ENCODE measurements at places on chromosomes 4 and X.

GRCh38 chrX:109498434-109498833, 16.5 kb upstream of the GUCY2F start:
- no peak for DNase-seq

- no peak for DNase-seq
These were observed 12.1 kb upstream of the CLCN5 start for GRCh38 chrX:49910344-49910743.

DNA sequence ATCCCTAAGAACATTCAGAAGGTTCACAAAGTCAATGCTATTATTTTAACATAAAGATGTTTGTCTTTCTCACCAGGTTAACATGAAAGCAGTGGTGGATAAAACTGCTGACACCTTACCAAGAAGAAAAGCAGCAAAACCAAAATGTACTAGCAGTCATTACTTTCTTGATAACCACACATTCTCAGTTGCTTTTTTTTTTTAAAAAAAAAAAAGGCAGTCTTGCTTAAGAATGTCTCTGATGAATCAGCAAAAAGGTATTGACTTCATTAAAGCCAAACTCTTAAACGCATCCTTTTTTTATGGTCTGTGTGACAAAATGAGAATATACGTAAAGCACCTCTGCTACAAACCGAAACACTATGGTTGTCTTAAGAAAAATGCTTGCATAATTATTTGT, 31.9 kb downstream of the CDKL2 start:
- DNase-seq = no peak

DNA sequence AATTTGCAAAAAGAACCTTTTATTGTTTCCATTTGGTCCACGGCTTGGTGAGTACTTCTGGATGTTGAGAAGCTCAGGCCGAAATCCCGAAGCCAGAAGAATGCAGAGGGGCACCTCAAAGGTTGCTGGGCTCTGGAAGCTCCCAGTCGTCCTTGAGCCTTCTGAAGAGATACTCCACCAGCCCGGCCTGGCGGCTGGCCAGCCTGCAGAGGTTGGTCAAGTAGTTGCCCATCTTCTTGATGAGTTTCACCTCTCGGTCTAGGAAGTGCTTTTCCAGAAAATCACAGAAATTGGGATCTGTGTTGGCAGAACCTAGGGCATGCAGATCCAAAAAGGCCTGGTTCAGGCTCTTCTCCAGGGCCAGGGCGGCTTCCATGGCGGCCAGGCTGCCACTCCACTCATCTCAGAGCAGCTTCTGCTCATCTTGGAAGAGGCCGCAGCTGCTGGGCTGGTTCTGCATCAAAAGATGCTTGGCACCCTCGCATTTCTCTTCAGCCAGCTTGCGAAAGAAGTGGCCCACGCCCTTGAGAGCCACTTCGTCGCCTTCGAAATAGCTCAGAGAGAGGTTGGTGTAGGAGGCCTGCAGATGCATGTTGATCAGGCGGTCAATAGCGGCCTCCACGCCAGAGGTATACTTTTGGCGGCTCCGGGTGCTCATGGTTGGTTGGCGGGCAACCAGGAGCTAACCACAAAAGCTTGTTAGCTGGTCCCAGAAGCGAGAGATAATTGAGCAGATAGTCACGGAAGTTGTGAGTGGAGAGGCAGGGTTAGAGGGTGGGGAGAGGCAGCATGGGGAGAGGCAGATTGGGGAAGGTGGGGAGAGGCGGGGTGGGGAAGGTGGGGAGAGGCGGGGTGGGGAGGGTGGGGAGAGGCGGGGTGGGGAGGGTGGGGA, 76.5 kb upstream of the TSPAN7 start:
- no peak for DNase-seq

GRCh38 chr4:77990904-77991358, 66.2 kb upstream of the FRAS1 start:
- DNase-seq = no peak

GRCh38 chrX:55787063-55787462, 69.5 kb downstream of the RRAGB start:
- no peak for DNase-seq

GRCh38 chrX:118350706-118351105, 4.8 kb downstream of the WDR44 start:
- DNase-seq = no peak

- DNase-seq = no peak
These were observed 746.4 kb upstream of the MAGEB2 start for GRCh38 chrX:29468911-29469494.

DNA sequence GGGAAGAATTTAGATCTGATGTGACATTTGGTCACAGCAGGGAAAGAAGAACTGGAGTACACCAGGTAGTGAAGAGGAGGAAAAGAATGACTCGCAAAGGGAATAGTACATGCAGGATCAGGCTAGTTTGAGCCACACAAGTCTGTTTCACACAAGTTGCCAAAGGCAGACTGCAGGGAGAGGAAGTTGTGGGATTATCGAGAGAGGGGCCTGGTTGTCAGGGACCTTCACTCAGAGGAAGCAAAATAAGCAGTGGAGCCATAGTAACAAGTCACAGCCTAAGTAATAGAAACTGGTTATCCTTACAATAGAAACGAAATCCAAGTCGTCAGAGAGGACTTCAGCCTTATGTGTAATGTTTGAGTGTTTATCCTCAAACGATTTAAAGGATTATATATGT, 316.7 kb upstream of the HTR2C start:
- no peak for DNase-seq

GRCh38 chrX:13381514-13381913, 61.7 kb upstream of the ATXN3L start:
- DNase-seq = no peak

DNA sequence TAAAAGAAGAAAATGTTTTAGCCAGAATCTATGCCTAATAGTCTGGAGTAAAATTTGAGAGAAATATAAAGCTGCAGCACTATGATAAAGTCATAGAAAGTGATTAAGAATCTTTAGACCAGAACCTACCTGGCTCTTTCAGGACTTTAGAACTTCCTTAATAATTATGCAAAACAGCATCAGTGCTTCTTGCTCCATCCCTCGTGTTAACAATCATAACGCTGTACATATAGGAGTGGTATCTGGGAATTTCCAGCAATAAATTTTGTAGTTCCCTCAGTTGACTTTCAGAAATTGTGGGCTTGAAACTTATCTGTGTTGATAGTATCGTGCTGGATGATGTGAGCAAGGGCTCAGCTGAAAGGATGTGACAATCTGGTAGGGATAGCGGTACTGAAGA, 102.1 kb upstream of the RASGEF1B start:
- no peak for DNase-seq

DNA sequence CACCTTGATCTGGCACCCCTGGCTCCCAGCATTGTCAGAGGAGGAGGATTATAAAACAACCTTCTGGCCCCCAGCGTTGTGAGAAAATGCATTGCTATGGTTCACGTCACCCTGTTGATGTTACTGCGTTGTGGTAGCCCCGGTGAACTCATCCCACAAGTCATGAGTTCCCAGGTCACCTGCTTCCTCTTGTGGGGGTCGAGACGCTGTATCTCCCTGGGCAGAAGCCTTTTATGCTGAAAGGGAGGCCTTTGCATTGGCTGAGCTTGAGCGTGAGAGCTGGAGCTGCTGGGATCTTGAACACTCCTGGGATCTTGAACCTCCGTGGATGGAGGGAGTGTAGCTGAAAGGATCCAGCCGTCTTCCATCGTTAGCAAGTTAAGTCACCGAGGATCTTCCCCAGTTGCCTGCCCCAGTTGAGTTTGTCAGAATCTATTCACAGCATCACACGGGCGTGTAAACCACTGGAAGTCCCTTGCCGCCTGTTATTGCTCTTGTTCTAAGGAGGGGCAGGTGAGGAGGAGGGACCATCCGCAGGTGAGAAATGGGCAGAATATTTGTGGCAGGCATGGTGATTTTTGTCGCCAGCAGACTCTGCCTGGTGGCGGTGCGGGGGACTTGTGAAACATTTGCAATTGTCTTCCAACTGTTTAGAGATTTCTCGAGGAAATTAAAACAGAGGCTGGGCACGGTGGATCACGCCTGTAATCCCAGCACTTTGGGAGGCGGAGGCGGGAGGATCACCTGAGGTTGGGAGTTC, 299.9 kb downstream of the ASMT start:
- no peak for DNase-seq

GRCh38 chrX:150544835-150545770, 23.3 kb upstream of the MTM1 start:
- DNase-seq = no peak

DNA sequence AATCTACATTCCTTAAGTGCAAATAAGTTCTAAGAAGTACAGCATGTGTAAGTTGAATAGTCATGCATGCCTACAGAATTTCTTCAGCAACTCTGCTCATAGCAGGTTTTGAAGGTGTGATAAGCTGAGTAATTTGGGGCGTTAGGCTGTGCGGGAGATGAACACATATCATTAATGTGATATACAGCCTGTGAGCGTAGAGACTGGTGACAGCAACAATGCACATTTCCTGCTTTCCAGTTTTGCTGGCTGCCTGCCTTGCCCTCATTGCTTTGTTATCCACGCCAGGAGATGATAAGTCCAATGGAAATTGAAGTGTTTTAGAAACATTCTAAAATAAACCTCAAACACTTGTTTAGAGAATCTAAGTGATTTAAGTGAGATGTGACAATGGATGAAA, 1709.4 kb downstream of the ARAP2 start:
- DNase-seq = no peak

DNA sequence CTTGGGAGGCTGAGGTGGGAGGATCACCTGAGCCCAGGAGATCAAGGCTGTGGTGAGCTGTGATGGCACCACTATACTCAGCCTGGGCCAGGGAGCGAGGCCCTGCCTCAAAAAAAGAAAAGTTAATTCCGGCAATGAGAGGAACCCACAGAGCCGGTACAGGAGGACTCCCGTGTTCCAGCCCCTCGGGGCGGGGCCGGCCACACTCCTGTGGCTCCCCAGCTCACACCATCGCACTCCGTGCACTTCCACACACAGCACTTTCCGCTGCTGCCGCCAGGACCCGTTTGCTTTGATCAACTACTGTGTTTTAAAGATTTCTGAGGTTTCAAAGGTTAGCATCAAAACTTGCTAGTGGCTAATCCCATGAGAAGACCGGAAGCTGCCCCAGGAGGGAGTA, 171.7 kb downstream of the AFAP1 start:
- no peak for DNase-seq

GRCh38 chr4:143345356-143345755, 8.7 kb downstream of the GAB1 start:
- DNase-seq = no peak

DNA sequence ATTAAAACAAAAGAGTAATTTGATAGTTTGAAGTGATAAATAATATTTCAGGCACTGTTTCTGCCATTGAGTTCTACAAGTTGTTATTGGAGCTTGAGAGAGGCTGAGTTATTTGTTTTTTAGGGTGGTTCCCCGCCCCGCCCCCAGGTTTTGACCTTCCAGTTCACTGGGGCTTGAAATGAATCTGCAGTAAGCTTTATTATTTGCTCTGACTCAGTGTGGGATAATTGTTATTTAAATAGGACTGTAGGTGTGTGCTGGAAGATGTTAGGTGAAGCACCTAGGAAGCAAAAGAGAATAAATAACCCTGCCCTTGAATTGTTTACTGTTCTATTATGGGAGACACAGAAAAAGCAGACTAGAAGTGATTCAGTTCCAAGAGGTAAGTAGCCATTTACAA, 81.2 kb upstream of the KCNIP4 start:
- DNase-seq = no peak

- DNase-seq = no peak
These were observed 70.4 kb upstream of the ELOVL6 start for GRCh38 chr4:110268790-110269189.
